ENCODE measurements at places on chromosomes 6 and 20. TPM values are rescaled to one million over a fixed set of nuclear protein-coding genes. Genes with fewer than 3 reads are reported as not detected.

PDRG1 gene
- total RNA-seq: 11.7 TPM

HLA-A gene
- 435 TPM for total RNA-seq

SPTLC3 gene
- total RNA-seq: 16.3 TPM

DNA sequence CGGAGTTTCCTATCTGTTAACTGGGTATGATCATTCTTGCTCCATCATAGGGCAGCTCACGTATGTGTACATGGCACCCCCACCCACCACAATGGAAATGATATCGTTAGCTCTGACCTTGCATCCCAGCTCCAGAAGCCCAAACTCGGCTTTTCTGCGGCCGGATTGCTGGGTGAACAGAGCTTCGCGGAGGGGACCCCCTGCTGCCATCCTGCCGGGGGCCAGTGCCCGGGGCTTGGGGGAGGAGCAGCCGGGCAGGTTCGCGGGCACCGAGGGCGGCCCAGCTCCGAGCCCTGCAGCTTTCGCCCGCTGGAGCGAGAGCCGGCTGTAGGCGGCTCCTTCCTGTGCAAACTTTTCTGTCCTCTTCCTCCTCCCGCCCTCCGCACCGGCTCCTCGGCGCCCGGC is 24.9 kb upstream of the FUCA2 start:
- no peak overlapping the region for H3K27ac ChIP-seq
- peaks cover 7% of the 10 kb centered on the region for H3K4me1 ChIP-seq
- peak; percentile 45 for DNase-seq
- H3K27me3 ChIP-seq: no peaks in the 10 kb centered on the region
- H3K36me3 ChIP-seq: no peaks in the 10 kb centered on the region

DNA sequence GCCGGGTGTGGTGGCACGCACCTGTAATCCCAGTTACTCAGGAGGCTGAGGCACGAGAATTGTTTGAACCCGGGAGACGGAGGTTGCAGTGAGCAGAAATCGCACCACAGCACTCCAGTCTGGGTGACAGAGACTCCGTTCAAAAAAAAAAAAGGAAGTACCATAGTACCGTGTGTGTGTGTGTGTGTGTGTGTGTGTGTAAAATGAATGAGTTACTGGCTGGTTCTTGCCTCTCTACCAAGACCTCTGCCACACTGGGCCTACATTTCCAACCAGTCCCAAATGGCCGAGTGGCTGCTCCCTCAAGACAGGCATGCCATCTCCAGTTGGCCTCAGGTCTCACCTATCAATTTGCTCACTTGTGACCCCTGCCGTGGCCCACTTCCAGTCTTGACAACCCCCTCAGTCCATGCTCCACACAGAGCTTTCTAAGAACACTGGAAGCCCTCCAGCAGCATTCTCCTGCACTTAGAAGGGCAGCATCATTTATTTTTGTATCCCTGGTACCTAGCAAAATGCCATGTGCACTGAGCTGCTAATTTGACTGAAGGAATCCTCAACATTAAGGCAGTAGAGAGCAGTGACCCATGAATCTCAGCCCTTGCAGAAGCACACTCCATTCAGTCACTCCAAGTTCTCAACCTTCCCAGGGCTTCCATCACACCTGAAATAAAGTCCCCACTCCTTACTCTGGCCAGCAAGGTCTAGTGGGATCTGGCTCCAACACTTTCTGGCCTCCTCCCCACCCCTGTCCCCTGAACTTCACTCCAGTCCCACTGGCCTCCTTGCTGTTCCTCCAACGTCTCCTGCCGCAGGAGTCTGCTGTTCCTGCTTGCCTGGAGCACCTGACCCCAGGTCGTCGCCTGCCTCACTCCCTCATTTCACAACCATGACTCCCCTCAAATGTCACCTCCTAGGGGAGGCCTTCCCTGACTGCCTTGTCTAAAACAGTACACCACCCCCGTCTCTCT is 29.9 kb downstream of the COX4I2 start:
- H3K4me1 ChIP-seq: peaks cover 29% of the 10 kb centered on the region
- H3K27ac ChIP-seq: no peak overlapping the region
- H3K4me3 ChIP-seq: no peak overlapping the region
- DNase-seq: no peak

DNA sequence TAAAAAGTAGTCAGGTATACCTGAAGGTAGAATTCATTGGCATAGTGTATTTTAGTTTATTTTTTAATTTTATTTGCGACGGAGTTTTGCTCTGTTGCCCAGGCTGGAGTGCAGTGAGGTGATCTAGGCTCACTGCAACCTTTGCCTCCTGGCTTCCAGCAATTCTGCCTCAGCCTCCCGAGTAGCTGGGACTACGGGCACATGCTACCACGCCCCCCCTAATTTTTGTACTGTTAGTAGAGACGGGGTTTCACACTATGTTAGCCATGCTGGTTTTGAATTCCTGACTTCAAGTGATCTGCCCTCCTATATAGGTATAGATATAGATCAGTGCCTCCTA is 102.8 kb upstream of the PRSS16 start:
- H3K4me3 ChIP-seq: peak overlapping the region; percentile 82
- H3K27ac ChIP-seq: no peak overlapping the region
- no peaks in the 10 kb centered on the region for H3K36me3 ChIP-seq

- H3K4me1 ChIP-seq: no peaks in the 10 kb centered on the region
- H3K27ac ChIP-seq: no peak overlapping the region
- DNase-seq: no peak
- H3K4me3 ChIP-seq: no peak overlapping the region
- H3K27me3 ChIP-seq: no peaks in the 10 kb centered on the region
Observed at GRCh38 chr6:123994891-123995635, 191.4 kb downstream of the NKAIN2 start.

GRCh38 chr6:24883618-24884017 is 52.1 kb downstream of the RIPOR2 start:
- H3K4me3 ChIP-seq: no peak overlapping the region
- H3K36me3 ChIP-seq: no peaks in the 10 kb centered on the region
- no peaks in the 10 kb centered on the region for H3K27me3 ChIP-seq
- H3K27ac ChIP-seq: peak overlapping the region; percentile 53
- peak; percentile 73 for DNase-seq

DNA sequence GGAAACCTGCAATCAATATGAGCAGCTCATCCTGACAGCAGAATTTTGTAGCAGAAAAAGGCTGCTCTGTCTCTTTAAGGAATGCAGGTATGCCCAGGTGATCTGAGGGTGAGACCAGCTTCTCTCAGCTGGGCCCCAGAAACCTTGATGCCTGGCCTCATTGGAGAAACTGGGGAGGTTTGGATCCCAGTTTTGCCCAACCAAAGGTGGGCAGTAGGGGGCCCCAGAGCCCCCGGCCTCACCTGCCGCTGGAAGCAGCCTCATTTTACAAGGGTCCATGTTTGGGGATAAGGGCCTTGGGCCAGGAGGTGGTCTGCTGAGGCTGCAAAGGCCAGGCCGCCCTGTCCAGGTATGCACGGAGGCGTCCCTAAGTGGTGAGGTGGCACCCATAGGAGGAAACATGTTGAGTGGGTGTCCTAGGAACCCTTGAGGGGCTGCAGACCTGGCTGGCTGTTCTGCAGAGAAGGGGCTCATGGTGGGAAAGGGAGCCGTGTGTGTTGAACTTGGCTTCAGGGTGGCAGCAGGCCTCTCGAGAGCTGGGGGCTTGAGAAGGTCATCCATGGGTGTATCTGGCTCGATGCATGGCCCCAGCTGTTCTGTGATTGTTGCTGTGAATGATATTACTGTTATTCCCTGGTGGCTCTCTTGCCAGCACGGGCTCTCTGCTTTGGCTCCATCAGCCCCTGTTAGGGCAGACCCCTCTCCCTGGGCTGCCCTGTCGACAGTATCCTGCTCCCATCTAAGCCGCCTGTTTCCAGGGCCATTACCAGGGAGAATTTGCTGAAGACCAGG is 208.4 kb downstream of the CDH4 start:
- DNase-seq: no peak
- H3K27ac ChIP-seq: no peak overlapping the region
- no peaks in the 10 kb centered on the region for H3K36me3 ChIP-seq
- no peaks in the 10 kb centered on the region for H3K27me3 ChIP-seq
- no peak overlapping the region for H3K4me3 ChIP-seq
- H3K4me1 ChIP-seq: no peaks in the 10 kb centered on the region

DNA sequence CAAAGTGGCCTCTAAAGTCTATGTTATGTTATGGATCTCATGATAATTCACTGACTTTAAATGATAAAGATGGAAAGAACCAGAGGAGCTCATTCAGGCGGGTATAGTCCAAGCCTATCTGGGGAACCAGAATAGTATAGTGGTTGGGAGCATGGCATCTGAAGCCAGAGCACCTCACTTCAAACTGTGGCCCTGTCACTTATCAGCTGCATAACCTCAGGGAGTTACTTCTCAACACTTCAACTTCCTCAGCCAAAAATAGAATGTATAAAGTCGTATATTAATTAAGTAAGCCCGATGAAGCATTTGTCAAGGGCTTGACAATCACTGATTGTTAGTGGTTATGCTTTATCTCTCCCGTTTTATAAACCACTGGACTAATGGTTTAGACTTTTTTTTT is 112.7 kb downstream of the RTN4IP1 start:
- H3K27ac ChIP-seq: no peak overlapping the region
- 0 out of 2 replicates have a peak, but pooled peaks cover 6% of the 10 kb centered on the region for H3K36me3 ChIP-seq
- DNase-seq: no peak
- H3K27me3 ChIP-seq: no peaks in the 10 kb centered on the region
- no peak overlapping the region for H3K4me3 ChIP-seq

DNA sequence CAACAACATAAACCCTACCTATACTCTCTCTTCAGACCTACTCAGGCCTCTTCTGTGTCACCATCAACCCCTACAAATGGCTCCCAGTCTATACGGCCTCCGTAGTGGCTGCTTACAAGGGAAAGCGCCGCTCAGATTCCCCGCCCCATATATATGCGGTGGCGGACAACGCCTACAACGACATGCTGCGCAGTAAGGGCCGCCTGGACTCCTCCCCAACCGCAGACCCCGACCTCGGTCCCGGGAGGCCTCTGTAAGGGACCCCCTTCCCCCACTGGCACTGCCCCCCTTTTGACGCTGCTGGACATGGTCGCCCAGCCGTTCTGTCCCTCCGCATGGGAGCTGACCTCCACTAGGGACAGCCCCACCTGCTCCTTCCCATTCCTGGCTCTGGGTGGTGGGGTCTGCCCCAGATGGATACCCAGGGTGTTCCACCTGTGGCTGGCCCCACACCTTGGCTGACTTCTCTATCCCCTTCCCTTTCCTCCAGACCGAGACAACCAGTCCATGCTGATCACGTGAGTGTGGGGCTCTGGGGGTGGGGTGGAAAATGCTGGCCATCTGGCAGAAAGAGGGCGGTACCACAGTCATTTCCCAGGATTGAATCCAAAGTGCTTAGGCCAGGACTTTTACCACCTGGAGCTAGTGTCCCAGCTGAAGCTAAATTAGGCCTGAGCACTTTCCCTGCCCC is 25.0 kb downstream of the MYH7B start:
- H3K36me3 ChIP-seq: no peaks in the 10 kb centered on the region
- no peak for DNase-seq
- peaks cover 5% of the 10 kb centered on the region for H3K4me1 ChIP-seq
- no peaks in the 10 kb centered on the region for H3K27me3 ChIP-seq
- H3K27ac ChIP-seq: no peak overlapping the region
